ENCODE measurements at places on chromosomes 13 and 19.

GRCh38 chr13:111344471-111345191 is 24.2 kb downstream of the TEX29 start:
- no peak for DNase-seq

- no peak for DNase-seq
Observed at GRCh38 chr13:50452028-50452427, 391.5 kb downstream of the DLEU7 start.

DNA sequence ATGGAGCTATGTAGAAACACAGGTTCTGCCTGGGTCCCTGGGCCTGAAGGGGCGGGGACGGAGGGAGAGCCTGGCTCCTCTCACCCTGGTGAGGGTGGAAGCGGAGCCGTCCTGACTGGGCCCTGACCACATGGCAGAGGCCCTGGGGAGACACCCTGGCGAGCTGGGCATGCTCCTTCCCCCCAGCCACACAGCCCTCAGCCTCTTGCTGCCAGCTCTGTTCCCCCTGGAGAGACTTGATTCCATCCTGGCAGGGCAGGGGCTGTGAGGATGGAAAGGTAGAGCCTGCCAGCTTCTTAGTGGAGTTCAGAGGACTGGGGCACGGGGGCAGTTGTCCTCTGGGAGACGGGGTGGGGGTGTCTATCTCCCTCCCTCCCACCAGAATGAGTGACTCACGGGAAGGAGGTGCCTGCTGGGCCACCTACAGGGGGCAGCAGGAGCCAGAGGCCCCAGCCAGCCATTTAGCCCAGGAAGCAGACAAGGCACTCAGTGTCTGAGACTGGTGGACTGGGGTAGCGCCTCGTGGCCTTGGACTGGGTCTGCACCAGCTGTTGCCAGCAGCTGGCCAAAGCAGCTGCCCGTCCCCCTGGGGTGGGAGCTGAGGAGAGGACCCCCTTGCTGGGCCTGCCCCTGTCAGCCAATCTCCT is 22.8 kb upstream of the RNF17 start:
- DNase-seq, result no peak

- DNase-seq, result no peak
Observed at GRCh38 chr13:109747524-109747923, 38.9 kb downstream of the IRS2 start.

Data from activated CD4-positive, alpha-beta T cell treated with anti-CD3 and anti-CD28 coated beads for 4 hours (primary cell).